ENCODE measurements at places on chromosomes 11 and 22.

- H3K36me3 ChIP-seq: no peaks in the 10 kb centered on the region
- H3K4me1 ChIP-seq: no peaks in the 10 kb centered on the region
- no peak for DNase-seq
- no peak overlapping the region for H3K4me3 ChIP-seq
These were observed 11.7 kb upstream of the IL2RB start for GRCh38 chr22:37161443-37161842.

DNA sequence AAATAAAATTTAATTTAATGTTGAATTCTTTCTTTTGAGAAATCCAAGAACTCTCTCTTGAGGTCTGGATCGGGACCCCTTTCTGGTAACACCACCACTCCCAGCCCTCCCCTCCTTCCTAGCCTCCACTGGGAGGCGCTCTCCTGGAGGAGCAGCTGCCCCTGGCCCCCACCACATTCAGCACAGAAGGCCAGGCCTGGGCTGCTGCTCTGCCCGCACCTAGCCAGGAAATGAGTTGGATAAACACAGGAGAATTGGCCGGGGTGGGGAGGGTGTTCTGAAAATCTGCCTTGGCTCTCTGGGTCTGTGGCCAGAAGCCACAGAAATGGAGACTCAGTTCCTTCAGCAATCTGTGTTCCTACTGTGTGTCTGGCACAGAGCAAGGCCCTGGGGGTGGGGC is 31.2 kb downstream of the C22orf42 start:
- H3K36me3 ChIP-seq: no peaks in the 10 kb centered on the region
- H3K27ac ChIP-seq: no peak overlapping the region
- DNase-seq: no peak
- no peaks in the 10 kb centered on the region for H3K27me3 ChIP-seq
- no peaks in the 10 kb centered on the region for H3K4me1 ChIP-seq
- H3K4me3 ChIP-seq: no peak overlapping the region

GRCh38 chr11:130121445-130121978 is 38.1 kb upstream of the ST14 start:
- H3K27me3 ChIP-seq: no peaks in the 10 kb centered on the region
- H3K4me3 ChIP-seq: no peak overlapping the region
- H3K4me1 ChIP-seq: peaks cover 40% of the 10 kb centered on the region
- no peak for DNase-seq
- peaks cover 10% of the 10 kb centered on the region for H3K36me3 ChIP-seq

DNA sequence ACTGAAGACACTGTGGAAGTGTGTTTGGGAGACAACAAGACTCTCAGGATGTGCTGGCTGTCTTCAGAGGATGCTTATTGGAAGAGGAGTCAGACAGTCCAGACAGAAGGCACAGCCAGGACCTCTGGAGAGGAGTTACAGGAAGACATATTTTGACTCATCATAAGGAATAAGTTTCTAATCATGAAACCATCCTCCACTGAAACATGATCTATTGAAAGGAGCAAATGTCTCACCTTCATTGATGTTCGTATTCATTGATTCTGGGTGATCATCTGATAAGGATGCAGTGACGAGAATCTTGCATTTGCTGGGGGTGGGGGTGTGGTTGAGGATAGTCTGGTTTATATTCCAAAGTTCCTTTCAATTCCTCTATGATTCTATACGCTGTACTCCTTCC is 2.5 kb upstream of the CXCR5 start:
- H3K27ac ChIP-seq: no peak overlapping the region
- no peaks in the 10 kb centered on the region for H3K27me3 ChIP-seq
- no peaks in the 10 kb centered on the region for H3K36me3 ChIP-seq
- DNase-seq: no peak
- peaks cover 6% of the 10 kb centered on the region for H3K4me1 ChIP-seq

- H3K4me3 ChIP-seq: no peak overlapping the region
- no peaks in the 10 kb centered on the region for H3K36me3 ChIP-seq
- no peak overlapping the region for H3K27ac ChIP-seq
- no peak for DNase-seq
- H3K27me3 ChIP-seq: no peaks in the 10 kb centered on the region
These were observed 113.7 kb downstream of the CEP164 start for GRCh38 chr11:117441146-117441975.

GRCh38 chr22:50174382-50175190 is 4.1 kb downstream of the PANX2 start:
- H3K4me1 ChIP-seq: no peaks in the 10 kb centered on the region
- no peak for DNase-seq
- H3K36me3 ChIP-seq: no peaks in the 10 kb centered on the region
- no peak overlapping the region for H3K4me3 ChIP-seq

DNA sequence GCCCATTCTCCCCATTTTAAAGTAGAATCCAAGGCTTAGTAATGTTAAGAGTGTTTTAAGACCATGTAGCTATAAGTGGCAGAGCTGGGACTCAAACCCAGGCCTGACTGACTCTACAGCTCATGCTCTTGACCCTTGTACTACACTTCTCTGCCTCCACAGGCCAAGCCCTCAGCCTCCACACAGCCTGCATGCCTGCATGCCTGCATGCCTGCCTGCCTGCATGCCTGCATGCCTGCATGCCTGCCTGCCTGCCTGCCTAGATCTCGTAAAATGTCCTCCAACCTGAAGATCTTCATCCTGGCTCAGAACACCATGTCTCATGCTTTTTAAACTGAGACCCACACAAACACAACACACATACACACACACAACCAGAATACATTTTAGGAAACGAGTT is 18.6 kb downstream of the TBC1D10A start:
- no peaks in the 10 kb centered on the region for H3K36me3 ChIP-seq
- H3K4me1 ChIP-seq: peaks cover 82% of the 10 kb centered on the region
- DNase-seq: no peak
- no peaks in the 10 kb centered on the region for H3K27me3 ChIP-seq
- no peak overlapping the region for H3K27ac ChIP-seq
- H3K4me3 ChIP-seq: no peak overlapping the region

- H3K27ac ChIP-seq: no peak overlapping the region
- no peaks in the 10 kb centered on the region for H3K36me3 ChIP-seq
- no peak overlapping the region for H3K4me3 ChIP-seq
- no peak for DNase-seq
- H3K4me1 ChIP-seq: no peaks in the 10 kb centered on the region
These were observed 57.5 kb upstream of the RBFOX2 start for GRCh38 chr22:36086170-36086490.

GRCh38 chr11:84056653-84057376 is 770.6 kb upstream of the CCDC90B start:
- no peaks in the 10 kb centered on the region for H3K4me1 ChIP-seq
- H3K4me3 ChIP-seq: no peak overlapping the region
- DNase-seq: no peak
- no peaks in the 10 kb centered on the region for H3K36me3 ChIP-seq

DNA sequence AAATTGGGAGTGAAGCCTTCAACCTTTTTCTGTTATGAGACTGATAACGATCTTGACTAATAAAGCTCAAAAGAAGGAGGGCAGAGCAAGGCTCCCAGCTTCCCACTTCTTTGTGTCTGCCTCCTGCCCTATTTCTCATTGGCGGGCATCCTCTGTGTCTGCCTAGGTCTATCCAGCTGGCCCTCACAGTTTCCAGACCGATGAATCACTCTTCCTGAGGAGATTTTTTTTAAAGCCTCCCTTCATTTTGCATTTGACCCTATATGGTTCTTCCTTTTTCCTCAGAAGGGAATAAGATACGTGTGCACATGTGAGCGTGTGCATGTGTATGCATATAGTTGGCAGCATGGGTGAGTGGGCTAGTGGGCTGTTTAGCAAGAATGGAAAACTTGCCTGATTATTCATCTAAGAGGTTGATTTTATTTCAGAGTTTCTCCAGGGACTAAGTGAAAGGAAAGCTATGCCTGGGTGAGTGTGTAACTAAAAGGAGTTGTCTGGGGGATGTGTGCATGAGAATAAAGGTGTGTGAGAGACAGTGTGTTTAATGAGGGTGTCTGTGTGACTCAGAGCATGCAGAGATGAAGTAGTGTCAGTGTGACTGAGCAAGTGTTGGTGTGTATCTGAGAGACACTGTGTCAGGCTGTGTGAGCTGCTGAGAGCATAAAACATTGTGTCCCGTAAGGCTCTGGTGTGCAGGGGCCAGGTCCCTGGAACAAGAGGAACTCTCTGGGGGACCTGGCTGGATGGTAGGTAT is 12.2 kb downstream of the PHLDB1 start:
- DNase-seq: peak; percentile 80
- peaks cover 15% of the 10 kb centered on the region for H3K36me3 ChIP-seq
- peak overlapping the region; percentile 89 for H3K27ac ChIP-seq
- no peaks in the 10 kb centered on the region for H3K27me3 ChIP-seq
- H3K4me3 ChIP-seq: peak overlapping the region; percentile 42

DNA sequence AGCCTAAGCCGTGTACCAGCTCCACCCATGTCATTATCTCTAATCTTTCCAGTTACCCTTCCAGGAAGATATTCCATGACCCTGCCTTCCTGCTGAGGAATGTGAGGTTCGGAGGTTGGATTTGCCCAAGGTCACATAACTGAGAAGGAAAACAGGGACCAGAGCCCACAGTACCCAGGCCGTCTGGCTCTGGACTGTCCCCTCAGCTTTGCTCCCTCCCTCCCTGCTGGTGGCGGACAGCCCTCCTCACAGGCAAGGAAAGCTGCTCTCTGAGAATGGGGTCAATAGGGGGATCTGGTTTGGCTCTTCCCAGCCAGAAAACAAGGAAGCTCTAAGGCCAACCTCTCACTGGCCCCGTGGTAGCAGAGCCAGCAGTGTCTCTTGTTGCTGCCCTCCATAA is 63.3 kb downstream of the SYN3 start:
- no peak overlapping the region for H3K27ac ChIP-seq
- peaks cover 24% of the 10 kb centered on the region for H3K4me1 ChIP-seq
- H3K4me3 ChIP-seq: no peak overlapping the region
- H3K36me3 ChIP-seq: no peaks in the 10 kb centered on the region

DNA sequence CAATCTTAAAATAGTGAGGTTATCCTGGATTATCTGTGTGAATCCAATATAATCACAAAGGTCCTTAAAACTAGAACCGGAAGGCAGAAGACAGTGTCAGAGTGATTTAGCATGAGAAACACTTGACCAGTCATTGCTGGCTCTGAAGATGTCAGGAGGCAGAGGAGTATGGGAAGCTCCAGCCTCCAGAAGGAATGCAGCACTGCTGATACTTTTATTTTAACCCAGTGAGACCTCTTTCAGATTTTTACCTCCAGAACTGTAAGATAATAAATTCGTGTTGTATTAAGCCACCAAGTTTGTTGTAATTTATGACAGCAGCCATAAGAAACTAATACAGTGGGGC is 134.4 kb upstream of the ZC3H12C start:
- H3K27ac ChIP-seq: no peak overlapping the region
- H3K4me1 ChIP-seq: no peaks in the 10 kb centered on the region
- no peaks in the 10 kb centered on the region for H3K27me3 ChIP-seq
- no peaks in the 10 kb centered on the region for H3K36me3 ChIP-seq
- DNase-seq: no peak
- H3K4me3 ChIP-seq: no peak overlapping the region

- no peaks in the 10 kb centered on the region for H3K27me3 ChIP-seq
- no peaks in the 10 kb centered on the region for H3K36me3 ChIP-seq
- no peak for DNase-seq
These were observed 780.9 kb downstream of the ETS1 start for GRCh38 chr11:127806501-127806900.

DNA sequence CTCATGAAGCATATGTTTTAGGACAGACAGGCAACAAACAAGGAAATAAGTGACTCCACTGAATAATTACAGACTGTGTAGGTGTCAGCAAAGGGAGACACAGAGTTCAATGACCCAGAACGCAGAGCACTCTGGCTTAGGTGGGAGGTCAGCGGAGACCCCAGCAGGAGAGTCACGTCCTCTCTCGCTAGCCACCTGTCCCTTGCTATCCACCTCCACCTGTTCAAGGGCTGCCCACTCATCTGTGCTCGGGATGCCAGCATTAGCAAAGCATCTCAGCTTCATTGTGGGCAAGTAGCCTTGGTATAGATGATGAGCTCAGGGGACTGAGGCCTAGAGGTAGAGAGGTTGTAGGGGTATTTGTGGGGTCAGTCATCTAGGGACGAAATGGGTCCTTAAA is 21.8 kb upstream of the ATXN10 start:
- no peak overlapping the region for H3K4me3 ChIP-seq
- H3K27me3 ChIP-seq: no peaks in the 10 kb centered on the region
- no peak for DNase-seq
- H3K27ac ChIP-seq: no peak overlapping the region
- no peaks in the 10 kb centered on the region for H3K4me1 ChIP-seq
- no peaks in the 10 kb centered on the region for H3K36me3 ChIP-seq

DNA sequence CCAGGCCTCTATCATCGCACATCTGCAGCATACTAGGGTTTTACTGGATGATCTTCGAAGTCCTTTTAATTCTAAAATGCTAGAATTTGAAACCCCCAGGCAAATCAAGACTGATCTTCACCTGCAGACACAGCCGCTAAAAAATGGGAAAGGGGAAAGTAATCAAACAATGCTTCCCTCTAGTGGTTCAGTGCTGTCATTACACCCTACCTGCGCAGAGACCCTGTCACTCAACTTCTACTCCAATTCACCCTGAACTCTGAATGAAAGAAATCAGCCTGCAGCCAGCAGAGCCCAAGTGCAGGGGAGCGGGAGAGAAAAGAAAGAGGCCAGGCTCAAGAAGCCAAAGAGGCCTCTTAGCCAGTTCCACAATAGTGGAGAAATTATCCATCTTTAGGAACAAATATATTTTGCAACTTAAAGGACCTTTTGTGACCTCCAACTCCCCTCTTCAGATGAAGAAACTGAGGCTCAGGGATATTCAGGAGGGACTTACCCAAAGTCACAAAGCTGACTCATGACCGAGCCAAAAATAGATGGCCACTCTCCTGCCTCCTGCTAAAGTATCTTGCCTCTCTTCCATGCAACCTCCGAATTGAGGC is 33.0 kb downstream of the SERGEF start:
- H3K4me3 ChIP-seq: no peak overlapping the region
- peaks cover 1% of the 10 kb centered on the region for H3K4me1 ChIP-seq
- no peak overlapping the region for H3K27ac ChIP-seq
- H3K36me3 ChIP-seq: peaks cover 3% of the 10 kb centered on the region

- H3K4me1 ChIP-seq: peaks cover 13% of the 10 kb centered on the region
- DNase-seq: no peak
- H3K27ac ChIP-seq: peak overlapping the region; percentile 94
- peak overlapping the region; percentile 57 for H3K4me3 ChIP-seq
- no peaks in the 10 kb centered on the region for H3K27me3 ChIP-seq
These were observed 6.4 kb downstream of the CLMP start for GRCh38 chr11:123188508-123189165.

Measured in thoracic aorta (tissue), 2 donors.